ENCODE measurements at places on chromosomes 3 and 15. TPM values are rescaled to one million over a fixed set of nuclear protein-coding genes. Genes with fewer than 3 reads are reported as not detected.

Gene PPP2R3A
- 36.3 TPM for total RNA-seq

Gene SEMA6D
- 49.3 TPM for total RNA-seq

Gene GOLGA6L9
- 4.1 TPM for total RNA-seq

Gene CGNL1
- 5.7 TPM for total RNA-seq

Gene GABRB3
- total RNA-seq, result 114 TPM

Gene FBXL2
- 53.8 TPM for total RNA-seq

Gene AGTR1
- 0.41 TPM for total RNA-seq

Gene HYAL2
- 35.9 TPM for total RNA-seq

Gene STIMATE
- 12.6 TPM for total RNA-seq

Gene CPEB1
- total RNA-seq, result 2.0 TPM

Gene TFRC
- 113 TPM for total RNA-seq

Gene NR1I2
- 0.82 TPM for total RNA-seq

Gene ACSBG1
- 2.9 TPM for total RNA-seq

Gene ZNF80
- total RNA-seq, result not detected

Gene GUCA1C
- total RNA-seq, result not detected

Gene HHLA2
- not detected for total RNA-seq

Gene SERPINI2
- 0.41 TPM for total RNA-seq

Gene IQCH
- total RNA-seq, result 2.9 TPM

Gene FOXB1
- total RNA-seq, result not detected

Gene CMTM8
- total RNA-seq, result 0.41 TPM

Gene TMCO5A
- total RNA-seq, result not detected

Gene HCLS1
- total RNA-seq, result 0.82 TPM

Gene GHSR
- total RNA-seq, result 0.82 TPM

Gene KLHL40
- 0.41 TPM for total RNA-seq

Gene CCR8
- not detected for total RNA-seq

Gene SAMD7
- not detected for total RNA-seq

Gene CTXN2
- total RNA-seq, result 0.82 TPM

Gene BMF
- total RNA-seq, result 2.9 TPM

Gene ZNF502
- total RNA-seq, result 14.3 TPM

Gene SPINK8
- not detected for total RNA-seq

Gene SLC2A2
- not detected for total RNA-seq

Gene C3orf49
- total RNA-seq, result not detected

Gene TMEM207
- not detected for total RNA-seq

Gene P2RY14
- 1.2 TPM for total RNA-seq

Gene PLA2G4D
- under 0.01 TPM for total RNA-seq

Gene TRH
- 4.1 TPM for total RNA-seq

Gene INO80
- 35.5 TPM for total RNA-seq
